ENCODE measurements at places on chromosomes 1 and 21.
A peak's percentile ranks its signal among the peaks of the same experiment; 100 is the strongest.

- DNase-seq: no peak
Measured at GRCh38 chr21:16310176-16310575, 580.4 kb downstream of the USP25 start.

- DNase-seq: peak; percentile 34
Measured at GRCh38 chr1:244272471-244273261, 179.0 kb downstream of the ADSS2 start.

DNA sequence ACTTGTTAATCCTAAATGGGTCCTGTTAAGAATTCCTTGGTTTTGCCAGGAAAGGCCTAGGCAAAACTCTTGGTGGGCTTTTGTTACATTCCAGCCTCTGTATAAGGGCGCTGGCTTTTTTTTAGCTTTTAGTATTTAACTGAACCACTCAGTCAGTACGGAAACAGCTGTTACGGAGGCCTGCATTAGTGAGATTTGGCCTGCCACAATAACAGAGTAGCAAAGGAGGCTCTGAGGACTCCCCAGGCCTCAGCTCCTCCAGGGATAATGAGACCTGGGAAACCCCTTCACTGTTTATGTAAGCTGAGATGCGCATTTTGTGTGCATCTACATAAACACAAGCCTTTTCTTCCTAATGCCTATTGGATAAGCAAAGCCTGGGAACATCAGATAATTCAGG is 210.2 kb downstream of the APP start:
- no peak for DNase-seq

DNA sequence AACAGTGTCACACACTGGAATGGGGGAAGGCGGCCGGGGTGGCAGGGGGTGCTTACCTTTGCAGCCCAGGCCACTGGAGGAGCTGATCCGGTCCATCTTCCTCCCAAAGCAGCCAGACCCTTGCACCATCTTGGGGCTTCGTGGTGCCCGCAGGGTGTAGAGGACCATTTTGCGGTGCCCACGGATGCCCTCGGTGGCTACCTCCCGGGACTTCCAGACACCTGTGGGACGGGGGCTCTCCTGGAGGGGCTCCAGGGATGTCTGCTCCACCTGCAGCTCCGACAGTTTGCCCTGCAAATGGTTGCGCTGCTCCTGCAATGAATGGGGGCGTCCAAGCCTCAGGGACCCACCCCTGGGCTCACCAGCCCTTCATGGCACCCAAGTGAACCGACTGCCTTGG is 587 bp downstream of the NPPB start:
- DNase-seq: no peak

- DNase-seq: no peak
Measured at GRCh38 chr1:86377341-86377740, 18.8 kb downstream of the ODF2L start.

DNA sequence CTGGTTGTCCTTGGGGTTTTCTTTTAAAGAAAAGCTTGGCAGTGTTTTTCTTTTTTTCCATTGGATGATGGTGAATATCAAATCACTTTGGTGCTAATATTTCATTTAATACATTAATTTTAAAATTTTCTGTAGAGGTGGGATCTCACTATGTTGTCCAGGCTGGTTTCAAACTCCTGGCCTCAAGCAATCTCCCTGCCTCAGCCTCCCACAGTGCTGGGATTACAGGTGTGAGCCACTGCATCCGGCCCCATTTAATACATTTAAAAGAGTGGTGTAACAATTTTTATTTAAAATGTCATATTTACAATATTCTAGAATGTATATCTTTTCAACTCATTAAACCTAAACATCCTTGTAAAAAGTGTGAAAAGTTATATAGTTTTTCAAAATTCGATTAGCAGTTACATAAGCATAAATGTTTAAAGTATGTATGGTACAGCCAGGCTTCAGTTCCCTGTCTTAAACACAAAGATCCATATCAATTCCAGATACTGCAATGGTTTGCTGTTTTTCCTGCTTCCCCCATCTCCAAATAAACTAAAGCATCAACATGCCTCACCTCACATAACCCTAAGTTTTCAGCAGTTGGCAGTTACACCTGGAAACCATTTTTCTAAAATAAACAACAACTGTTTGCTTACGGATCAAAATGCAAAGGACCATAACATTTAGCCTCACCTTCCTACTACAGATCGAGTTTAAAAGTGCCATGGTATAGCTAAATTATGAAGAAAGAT is 8.9 kb upstream of the LGALS8 start:
- DNase-seq: no peak

GRCh38 chr1:82179131-82179530 is 378.4 kb downstream of the ADGRL2 start:
- no peak for DNase-seq

DNA sequence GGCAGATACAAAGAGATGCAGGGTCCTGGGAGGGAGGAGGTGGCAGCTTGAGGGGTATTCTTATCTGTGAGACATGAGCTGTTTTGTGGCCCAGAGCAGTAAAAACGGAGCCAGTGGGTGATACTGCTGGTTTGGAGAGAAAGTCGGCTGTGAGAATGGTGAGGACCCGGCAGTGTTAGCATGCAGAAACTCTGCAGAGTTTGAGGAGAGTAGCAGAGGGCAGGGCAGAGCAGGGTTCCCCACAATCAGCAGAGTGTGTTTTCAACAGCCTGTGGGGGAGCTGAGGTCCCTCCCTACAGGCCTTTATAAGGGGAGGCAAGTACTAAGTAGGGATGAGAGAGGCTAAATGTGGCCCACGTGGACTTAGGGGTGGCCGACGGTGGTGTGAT is 423 bp downstream of the SLAMF8 start:
- DNase-seq: no peak

DNA sequence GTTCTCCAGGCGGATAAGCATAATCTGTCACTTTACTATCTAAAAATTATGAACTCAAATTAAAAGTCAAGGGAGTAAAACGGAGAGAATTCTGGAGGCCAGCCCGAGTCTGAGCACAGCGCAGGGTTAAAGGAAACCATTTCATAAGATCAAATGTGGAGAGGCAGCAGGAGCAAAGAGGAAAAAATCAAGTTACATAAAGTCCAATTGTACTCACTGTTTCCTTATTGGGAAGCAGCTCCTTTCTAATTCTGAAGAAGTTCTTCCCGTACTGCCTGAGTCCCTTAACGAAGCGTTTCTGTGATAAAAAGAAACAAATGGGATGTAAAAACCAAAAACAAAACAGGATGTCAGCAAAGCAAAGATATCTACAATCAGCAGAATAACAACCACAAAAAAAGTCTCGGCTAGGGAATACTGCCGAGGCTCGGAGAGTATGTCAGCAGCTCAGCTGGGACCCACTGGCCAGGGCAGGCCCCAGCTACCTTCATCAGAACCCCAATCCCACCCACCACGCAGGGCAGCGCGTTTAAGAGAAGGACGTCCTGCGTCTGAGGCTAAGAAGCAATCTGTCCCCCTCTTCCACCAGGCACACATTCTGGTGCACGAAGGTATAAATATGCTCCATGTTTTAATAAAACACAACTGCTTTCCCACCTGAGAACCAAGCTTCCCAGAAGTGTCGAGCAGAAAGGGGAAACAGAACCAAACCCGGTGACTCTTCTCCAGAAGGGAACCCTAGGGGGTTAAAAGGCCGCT is 104.8 kb downstream of the SLC45A1 start:
- no peak for DNase-seq
